HFF-Myc (cell line): ENCODE measurements at places on chromosomes 5 and 9.

GRCh38 chr9:125444166-125444565, 182.5 kb downstream of the GAPVD1 start:
- DNase-seq: no peak

GRCh38 chr9:110842169-110842568, 173.6 kb downstream of the MUSK start:
- no peak for DNase-seq

- DNase-seq: no peak
Observed at GRCh38 chr5:115460472-115460871, 84.1 kb downstream of the FEM1C start.

GRCh38 chr5:76368941-76369340, 34.1 kb upstream of the IQGAP2 start:
- DNase-seq: no peak

DNA sequence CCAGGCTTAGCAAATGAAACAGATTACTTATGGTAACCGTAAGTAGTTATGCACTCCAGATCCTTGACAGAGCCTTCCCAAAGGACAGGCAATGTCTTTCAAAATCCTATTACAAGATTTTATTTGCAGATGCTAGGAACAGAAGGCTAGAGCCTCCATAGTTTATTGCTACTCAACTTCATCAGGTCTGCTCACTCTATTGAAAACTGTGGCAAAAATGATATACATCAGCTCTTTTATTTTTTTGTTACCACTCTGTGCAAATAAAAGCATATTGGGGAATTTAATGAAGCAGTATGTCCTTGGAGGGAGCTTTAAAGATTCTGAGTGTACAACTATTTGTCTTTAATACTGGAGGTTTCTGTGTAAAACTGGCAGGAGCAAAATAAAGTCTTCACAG, 46.5 kb downstream of the SLC44A1 start:
- no peak for DNase-seq
